ENCODE measurements at places on chromosomes 7 and 10.

GRCh38 chr7:124996778-124997177, 67.2 kb upstream of the POT1 start:
- no peak for DNase-seq

GRCh38 chr7:50762337-50762736, 20.4 kb downstream of the GRB10 start:
- no peak for DNase-seq

- DNase-seq, result no peak
These were observed 14.4 kb downstream of the DENND2A start for GRCh38 chr7:140625908-140626868.

- no peak for DNase-seq
These were observed 161.6 kb upstream of the MKLN1 start for GRCh38 chr7:131166066-131166465.

DNA sequence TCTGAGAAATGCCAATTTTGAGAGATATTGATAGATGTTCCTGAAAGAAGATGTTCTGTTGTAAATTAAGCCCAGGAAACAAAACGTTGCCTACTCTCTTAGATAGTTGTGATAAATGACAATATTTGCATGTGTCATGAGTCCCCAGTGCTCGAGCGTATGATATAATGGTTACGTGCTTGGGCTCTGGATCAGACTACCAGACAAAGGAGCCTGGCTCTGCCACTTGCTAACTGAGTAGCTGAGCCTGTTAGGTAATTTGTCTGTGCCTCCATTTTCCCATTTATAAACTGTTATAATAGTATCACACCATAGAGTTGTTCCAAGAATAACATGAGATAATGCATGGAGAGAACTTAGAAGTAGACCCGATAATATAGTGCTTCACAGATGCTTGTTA, 1.8 kb downstream of the A1CF start:
- DNase-seq, result no peak

DNA sequence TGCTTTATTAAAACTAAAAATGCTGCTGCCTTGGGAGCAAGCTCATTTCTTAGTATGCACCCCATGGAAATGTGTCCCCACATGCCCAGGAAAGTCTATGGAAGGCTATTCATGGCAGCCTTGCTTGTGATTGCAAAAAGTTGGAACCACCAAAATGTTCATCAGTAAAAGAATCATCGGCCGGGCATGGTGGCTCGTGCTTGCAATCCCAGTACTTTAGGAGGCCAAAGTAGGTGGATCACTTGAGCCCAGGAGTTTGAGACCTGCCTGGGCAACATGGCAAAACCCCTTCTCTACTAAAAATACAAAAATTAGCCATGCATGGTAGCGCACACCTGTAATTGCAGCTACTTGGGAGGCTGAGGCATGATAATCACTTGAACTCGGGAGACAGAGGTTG, 79.8 kb downstream of the ARHGAP22 start:
- DNase-seq, result no peak

DNA sequence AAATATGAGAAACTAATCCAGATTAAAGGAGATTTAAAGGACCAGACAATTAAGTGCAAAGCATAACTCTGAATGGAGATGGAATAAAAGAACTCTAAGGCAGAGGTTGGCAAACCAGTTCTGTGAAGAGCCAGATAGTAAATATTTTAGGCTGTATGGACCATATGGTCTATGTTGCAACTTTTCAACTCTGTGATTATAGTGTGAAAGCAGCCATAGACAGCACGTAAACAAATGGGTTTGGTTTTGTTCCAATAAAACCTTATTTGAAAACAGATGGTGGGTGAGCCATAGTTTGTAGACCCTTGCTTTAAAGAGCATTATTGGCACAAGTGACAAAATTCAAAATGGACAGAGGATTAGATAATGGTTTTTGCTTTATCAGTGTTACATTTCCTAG, 884.1 kb downstream of the CCSER2 start:
- DNase-seq, result no peak

GRCh38 chr10:18659819-18660535, 746 bp downstream of the ARL5B start:
- peak; percentile 60 for DNase-seq

- DNase-seq, result peak; percentile 71
These were observed 63.3 kb downstream of the CTTNBP2 start for GRCh38 chr7:117809958-117810357.

GRCh38 chr7:26365077-26365900, 73.6 kb downstream of the SNX10 start:
- DNase-seq, result peak; percentile 83

DNA sequence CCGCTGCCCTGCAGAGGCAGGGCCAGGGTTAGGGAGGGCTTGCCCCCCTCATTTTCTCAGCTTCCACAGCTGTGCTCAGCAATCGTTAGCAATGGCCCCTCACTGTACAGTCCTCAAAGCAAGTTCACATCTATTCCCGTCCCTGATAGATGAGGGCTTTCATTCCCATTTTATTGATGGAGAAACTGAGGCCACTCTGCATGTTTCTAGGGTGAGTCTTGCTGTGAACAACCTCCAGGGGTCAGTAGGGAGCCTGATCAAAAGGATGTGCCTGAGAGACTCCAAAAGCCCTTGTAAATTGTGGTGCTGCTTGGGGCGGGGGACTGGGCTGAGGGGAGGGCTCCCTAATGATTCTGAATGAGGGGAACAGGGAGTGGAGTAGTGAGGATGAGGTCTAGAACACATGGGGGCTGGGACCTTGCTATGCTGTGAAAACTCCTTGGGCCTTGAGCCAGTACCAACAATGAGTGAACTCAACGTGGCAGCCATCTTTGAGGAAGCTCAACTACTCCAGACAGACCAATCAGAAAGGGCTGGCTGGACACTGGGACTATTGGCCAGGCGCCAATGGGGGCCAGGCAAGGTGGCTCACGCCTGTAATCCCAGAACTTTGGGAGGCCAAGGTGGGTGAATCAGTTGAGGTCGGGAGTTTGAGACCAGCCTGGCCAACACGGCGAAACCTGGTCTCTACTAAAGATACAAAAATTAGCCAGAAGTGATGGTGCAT, 6.7 kb upstream of the GRIFIN start:
- no peak for DNase-seq

DNA sequence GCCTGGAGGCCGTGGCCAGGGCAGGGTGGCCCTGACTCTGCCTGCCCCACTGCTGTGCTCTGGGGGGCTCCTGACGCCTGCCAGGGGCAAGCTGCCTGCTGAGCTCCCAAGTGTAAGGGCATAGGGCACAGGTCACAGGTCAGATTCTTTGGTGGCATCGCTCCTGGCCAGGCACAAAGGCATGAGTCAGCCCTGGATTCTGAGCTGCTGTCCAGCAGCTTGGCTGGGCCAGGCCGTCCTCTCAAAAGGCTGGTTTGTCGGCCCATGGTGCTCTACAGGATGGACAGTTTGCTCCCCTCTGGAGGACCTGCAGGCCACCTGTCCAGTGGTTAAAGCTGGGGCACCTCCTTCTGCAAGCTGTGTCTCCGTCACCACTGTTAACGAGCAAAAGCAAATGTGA, 2.9 kb downstream of the ADGRA1 start:
- DNase-seq, result no peak

GRCh38 chr7:4241791-4242190, 440.3 kb upstream of the FOXK1 start:
- no peak for DNase-seq

GRCh38 chr10:33749067-33749735, 414.7 kb upstream of the NRP1 start:
- no peak for DNase-seq

GRCh38 chr7:25802473-25802872, 349.5 kb upstream of the NFE2L3 start:
- DNase-seq, result no peak

GRCh38 chr10:75582102-75582501, 150.7 kb downstream of the LRMDA start:
- DNase-seq, result no peak

- DNase-seq, result no peak
These were observed 5.4 kb downstream of the ANKIB1 start for GRCh38 chr7:92251181-92251580.

- DNase-seq, result no peak
These were observed 25.0 kb downstream of the POU6F2 start for GRCh38 chr7:39002755-39003154.

- DNase-seq, result no peak
These were observed 18.8 kb downstream of the SRPK2 start for GRCh38 chr7:105369944-105370343.

- DNase-seq, result no peak
These were observed 2.2 kb upstream of the ATP6V1F start for GRCh38 chr7:128860158-128861073.

Data from MM.1S (cell line).